Osteoblast (primary cell): ENCODE measurements at places on chromosomes 13 and 19.
A peak's percentile ranks its signal among the peaks of the same experiment; 100 is the strongest.

- no peak for DNase-seq
- peaks cover 22% of the 10 kb centered on the region for H3K27me3 ChIP-seq
- H3K27ac ChIP-seq: no peak overlapping the region
- peaks cover 3% of the 10 kb centered on the region for H3K4me1 ChIP-seq
These were observed 5.9 kb upstream of the SLC7A10 start for GRCh38 chr19:33231511-33231910.

DNA sequence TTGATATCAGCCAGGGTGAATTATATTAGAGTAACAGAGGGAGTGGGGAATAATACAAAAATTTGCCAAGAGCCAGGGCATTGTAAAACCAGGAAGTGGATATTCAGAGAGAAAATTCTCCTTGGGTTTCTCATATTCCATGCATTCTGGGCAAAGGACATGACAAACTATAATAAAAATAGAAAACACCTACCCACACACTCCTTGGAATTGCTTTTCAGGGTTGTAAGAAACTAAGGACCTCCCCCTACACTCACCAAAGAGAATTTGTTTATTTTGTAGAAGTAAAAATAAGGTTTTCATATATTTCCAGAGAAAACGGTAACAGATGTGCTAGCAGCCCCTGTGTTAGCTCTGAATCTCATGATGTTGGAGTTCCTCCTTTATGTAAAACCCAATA lies 649.6 kb downstream of the SLITRK1 start:
- DNase-seq: no peak
- no peak overlapping the region for H3K4me3 ChIP-seq
- no peaks in the 10 kb centered on the region for H3K27me3 ChIP-seq
- H3K36me3 ChIP-seq: no peaks in the 10 kb centered on the region

GRCh38 chr19:51542699-51543098 lies 11.2 kb upstream of the SIGLEC6 start:
- no peaks in the 10 kb centered on the region for H3K36me3 ChIP-seq
- H3K4me1 ChIP-seq: peaks cover 17% of the 10 kb centered on the region
- DNase-seq: no peak
- H3K27ac ChIP-seq: no peak overlapping the region

GRCh38 chr13:93559718-93560117 lies 333.1 kb downstream of the GPC6 start:
- peaks cover 4% of the 10 kb centered on the region for H3K4me1 ChIP-seq
- peak; percentile 73 for DNase-seq
- H3K27me3 ChIP-seq: no peaks in the 10 kb centered on the region
- H3K36me3 ChIP-seq: no peaks in the 10 kb centered on the region
- no peak overlapping the region for H3K27ac ChIP-seq

DNA sequence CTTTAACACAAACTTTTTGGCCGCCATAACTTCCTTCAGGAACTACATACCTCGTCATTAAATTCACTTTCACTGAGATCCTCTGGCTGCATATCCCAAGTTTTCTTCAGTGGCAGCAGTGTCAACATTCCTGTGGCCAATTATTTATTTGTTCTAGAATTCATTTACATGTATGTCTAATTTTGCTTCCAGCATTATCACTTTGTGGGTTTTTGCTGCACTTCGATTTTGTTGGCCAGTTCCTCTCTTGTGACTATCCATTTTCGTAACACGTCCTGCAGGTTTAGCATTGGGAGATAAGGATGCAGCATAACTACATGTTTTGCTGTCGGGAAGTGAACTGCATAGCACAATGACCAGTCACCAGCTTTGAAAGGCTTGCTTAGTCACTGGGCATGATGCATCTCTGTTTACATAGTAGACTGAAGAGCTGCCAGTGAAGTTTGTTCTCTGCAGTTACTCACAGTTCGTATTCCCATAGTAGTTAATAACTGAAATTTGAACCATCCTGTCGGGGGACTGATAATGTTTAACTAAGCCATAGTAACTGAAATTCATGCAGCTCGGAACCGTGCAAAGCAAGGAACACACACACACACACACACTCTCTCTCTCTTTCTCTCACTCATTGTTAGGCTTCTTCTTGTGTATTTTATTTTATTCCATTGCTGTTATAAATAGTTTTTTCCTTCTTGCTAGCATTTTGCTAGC lies 28.3 kb downstream of the ZNF507 start:
- peak overlapping the region; percentile 80 for H3K27ac ChIP-seq
- H3K4me3 ChIP-seq: peak overlapping the region; percentile 30
- H3K36me3 ChIP-seq: peaks cover 40% of the 10 kb centered on the region
- peak; percentile 65 for DNase-seq
- H3K27me3 ChIP-seq: no peaks in the 10 kb centered on the region
- H3K4me1 ChIP-seq: peaks cover 20% of the 10 kb centered on the region

- no peak overlapping the region for H3K4me3 ChIP-seq
- no peak for DNase-seq
- H3K36me3 ChIP-seq: no peaks in the 10 kb centered on the region
- no peaks in the 10 kb centered on the region for H3K27me3 ChIP-seq
- no peaks in the 10 kb centered on the region for H3K4me1 ChIP-seq
These were observed 34.0 kb upstream of the ZNF573 start for GRCh38 chr19:37813340-37813739.

GRCh38 chr13:105642511-105642958 lies 892.9 kb downstream of the EFNB2 start:
- no peak overlapping the region for H3K4me3 ChIP-seq
- no peaks in the 10 kb centered on the region for H3K27me3 ChIP-seq
- peak; percentile 35 for DNase-seq
- H3K36me3 ChIP-seq: no peaks in the 10 kb centered on the region
- no peaks in the 10 kb centered on the region for H3K4me1 ChIP-seq
- H3K27ac ChIP-seq: no peak overlapping the region

- H3K4me1 ChIP-seq: peaks cover 12% of the 10 kb centered on the region
- no peak overlapping the region for H3K4me3 ChIP-seq
- peaks cover 39% of the 10 kb centered on the region for H3K36me3 ChIP-seq
- no peaks in the 10 kb centered on the region for H3K27me3 ChIP-seq
These were observed 48.3 kb downstream of the SLC7A1 start for GRCh38 chr13:29547153-29547552.

GRCh38 chr19:9916719-9917118 lies 19.6 kb downstream of the OLFM2 start:
- DNase-seq: no peak
- H3K36me3 ChIP-seq: no peaks in the 10 kb centered on the region
- H3K4me3 ChIP-seq: no peak overlapping the region
- no peak overlapping the region for H3K27ac ChIP-seq
- peaks cover 19% of the 10 kb centered on the region for H3K27me3 ChIP-seq

GRCh38 chr19:15303105-15303780 lies 29.1 kb downstream of the BRD4 start:
- no peaks in the 10 kb centered on the region for H3K36me3 ChIP-seq
- H3K4me1 ChIP-seq: peaks cover 52% of the 10 kb centered on the region
- no peaks in the 10 kb centered on the region for H3K27me3 ChIP-seq
- DNase-seq: peak; percentile 54
- H3K4me3 ChIP-seq: no peak overlapping the region

DNA sequence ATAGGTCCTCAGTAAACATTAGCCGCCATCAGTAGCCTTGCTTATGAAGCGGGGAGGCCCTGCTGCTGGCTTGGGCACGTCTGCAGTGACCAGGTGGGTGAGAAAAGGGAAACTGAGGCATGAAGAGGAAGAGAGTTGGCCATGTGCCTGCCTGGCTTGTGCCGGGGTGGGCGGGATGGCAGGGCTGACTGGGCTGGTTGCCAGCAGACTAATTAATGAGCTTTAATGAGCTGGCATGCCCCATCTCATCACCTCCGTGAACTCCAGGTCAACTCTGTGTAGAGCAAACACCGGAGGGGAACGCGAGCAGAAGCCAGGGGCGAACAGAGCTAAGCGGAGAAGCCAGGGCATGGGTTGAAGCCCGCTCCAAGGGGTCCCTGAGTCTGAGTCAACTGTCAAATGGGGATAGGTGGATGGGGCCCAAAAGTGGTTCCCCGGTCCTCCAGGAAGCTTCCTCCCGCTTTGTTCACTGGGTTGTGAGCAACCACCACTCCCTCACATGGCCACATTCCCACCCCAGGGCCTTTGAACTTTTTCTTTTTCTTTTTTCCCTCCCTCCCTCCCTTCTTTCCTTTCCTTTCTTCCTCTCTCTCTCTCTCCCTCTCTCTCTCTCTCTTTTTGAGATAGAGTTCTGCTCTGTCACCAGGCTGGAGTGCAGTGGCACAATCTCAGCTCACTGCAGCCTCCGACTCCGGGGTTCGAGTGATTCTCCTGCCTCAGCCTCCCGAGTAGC lies 8.7 kb downstream of the NR2F6 start:
- H3K36me3 ChIP-seq: peaks cover 18% of the 10 kb centered on the region
- no peak overlapping the region for H3K27ac ChIP-seq
- peaks cover 7% of the 10 kb centered on the region for H3K4me1 ChIP-seq
- no peak overlapping the region for H3K4me3 ChIP-seq

GRCh38 chr13:44259045-44260027 lies 114.3 kb upstream of the SERP2 start:
- H3K27ac ChIP-seq: peak overlapping the region; percentile 60
- no peaks in the 10 kb centered on the region for H3K27me3 ChIP-seq
- no peaks in the 10 kb centered on the region for H3K36me3 ChIP-seq
- H3K4me1 ChIP-seq: peaks cover 23% of the 10 kb centered on the region
- peak; percentile 83 for DNase-seq
- no peak overlapping the region for H3K4me3 ChIP-seq

DNA sequence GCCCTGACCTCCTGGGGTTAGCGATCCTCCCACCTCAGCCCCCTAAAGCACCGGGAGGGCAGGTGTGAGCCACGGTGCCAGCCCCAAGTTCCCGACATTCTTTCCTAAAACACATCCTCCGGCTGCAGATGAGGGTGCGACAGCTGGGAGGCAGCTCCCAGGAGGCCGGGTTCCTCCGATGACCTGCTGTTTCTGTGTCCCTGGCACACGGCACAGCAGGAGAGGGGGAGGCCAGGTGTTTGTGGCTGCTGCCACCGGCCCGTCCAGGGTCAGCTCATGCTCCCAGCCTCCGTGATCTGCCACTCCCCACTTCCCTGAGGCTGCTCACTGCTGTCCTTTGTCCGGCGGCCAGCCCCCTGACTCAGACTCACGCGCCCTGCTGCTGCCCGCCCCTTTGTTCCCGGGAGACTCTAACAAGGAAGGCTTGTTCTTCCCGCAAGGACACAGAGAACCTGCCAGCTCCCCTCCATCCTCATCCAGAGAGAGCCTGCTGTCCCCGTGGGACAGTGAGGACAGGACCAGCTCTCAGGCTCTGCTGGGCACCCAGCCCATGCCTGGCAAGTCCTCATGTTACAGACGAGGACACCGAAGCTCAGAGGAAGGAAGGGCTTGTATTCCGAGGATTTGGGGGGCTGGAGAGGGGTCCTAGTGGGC lies 10.6 kb upstream of the MADCAM1 start:
- peaks cover 2% of the 10 kb centered on the region for H3K27me3 ChIP-seq
- peak; percentile 97 for DNase-seq
- no peak overlapping the region for H3K27ac ChIP-seq
- H3K4me3 ChIP-seq: peak overlapping the region; percentile 39
- H3K4me1 ChIP-seq: peaks cover 14% of the 10 kb centered on the region
- no peaks in the 10 kb centered on the region for H3K36me3 ChIP-seq

- DNase-seq: no peak
- H3K36me3 ChIP-seq: no peaks in the 10 kb centered on the region
- no peak overlapping the region for H3K4me3 ChIP-seq
- H3K27me3 ChIP-seq: no peaks in the 10 kb centered on the region
These were observed 14.3 kb downstream of the ACTL9 start for GRCh38 chr19:8684001-8684902.

DNA sequence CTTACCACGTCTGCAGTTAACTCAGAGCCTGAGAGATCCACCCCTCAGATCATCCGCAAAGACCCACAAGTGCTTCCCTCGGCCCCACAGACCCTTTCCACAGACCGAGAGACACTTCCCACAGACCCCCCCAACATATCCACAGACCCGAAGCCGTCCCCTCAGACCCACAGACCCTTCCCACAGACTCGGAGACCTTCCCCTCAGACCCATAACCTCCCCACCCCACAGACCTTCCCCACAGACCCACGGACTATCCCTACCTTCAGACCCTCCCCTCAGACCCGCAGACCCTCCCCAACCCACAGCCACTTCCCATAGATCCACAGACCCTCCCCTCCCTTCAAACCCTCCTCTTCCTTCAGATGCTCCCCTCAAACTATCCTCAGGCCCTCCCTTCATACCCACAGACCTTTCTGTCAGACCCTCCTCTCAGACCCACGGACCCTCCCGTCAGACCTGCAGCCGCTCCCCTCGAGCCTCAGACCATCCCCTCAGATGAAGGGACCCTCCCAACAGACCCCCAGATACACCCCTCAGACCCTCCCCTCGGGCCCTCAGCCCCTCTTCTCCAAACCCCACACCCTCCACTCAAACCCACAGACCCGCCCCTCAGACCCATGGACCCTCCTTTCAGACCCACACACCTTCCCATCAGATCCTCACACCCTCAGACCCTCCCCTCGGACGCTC lies 20.1 kb upstream of the TFDP1 start:
- H3K36me3 ChIP-seq: no peaks in the 10 kb centered on the region
- peak; percentile 70 for DNase-seq
- H3K4me1 ChIP-seq: no peaks in the 10 kb centered on the region
- no peak overlapping the region for H3K27ac ChIP-seq
- H3K4me3 ChIP-seq: no peak overlapping the region
- H3K27me3 ChIP-seq: peaks cover 12% of the 10 kb centered on the region

- no peak overlapping the region for H3K27ac ChIP-seq
- H3K4me1 ChIP-seq: no peaks in the 10 kb centered on the region
- peak; percentile 13 for DNase-seq
- no peaks in the 10 kb centered on the region for H3K27me3 ChIP-seq
These were observed 1479.2 kb downstream of the SLITRK5 start for GRCh38 chr13:89150362-89150761.

DNA sequence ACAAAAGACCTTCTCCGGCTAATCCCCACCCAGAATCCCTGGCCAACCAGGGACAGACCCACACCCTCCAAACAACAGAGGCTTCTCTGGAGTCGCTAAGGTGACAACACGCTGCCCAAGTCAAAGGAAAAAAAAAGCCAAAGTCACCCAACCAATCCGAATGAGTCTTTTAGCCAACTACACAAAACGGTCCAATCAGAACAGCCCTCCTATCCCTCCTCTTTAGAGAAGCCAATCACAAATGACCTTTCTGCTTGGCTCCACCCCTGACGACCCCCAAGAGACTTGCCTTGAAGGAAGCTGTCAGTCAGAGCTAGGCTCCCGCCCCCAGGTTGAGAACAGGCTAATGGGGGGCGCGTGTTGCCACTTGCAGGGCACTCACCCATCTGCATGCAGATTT lies 6.6 kb upstream of the FBXW9 start:
- peaks cover 86% of the 10 kb centered on the region for H3K36me3 ChIP-seq
- peak; percentile 95 for DNase-seq
- no peaks in the 10 kb centered on the region for H3K27me3 ChIP-seq
- H3K4me3 ChIP-seq: no peak overlapping the region
- H3K4me1 ChIP-seq: no peaks in the 10 kb centered on the region

GRCh38 chr19:16293118-16294091 lies 31.2 kb upstream of the KLF2 start:
- H3K27ac ChIP-seq: peak overlapping the region; percentile 99
- peak; percentile 97 for DNase-seq
- H3K4me1 ChIP-seq: peaks cover 15% of the 10 kb centered on the region
- peak overlapping the region; percentile 69 for H3K4me3 ChIP-seq
- no peaks in the 10 kb centered on the region for H3K36me3 ChIP-seq

GRCh38 chr19:15452111-15453047 lies 2.6 kb upstream of the WIZ start:
- peaks cover 23% of the 10 kb centered on the region for H3K27me3 ChIP-seq
- DNase-seq: peak; percentile 100
- no peaks in the 10 kb centered on the region for H3K36me3 ChIP-seq
- peak overlapping the region; percentile 77 for H3K4me3 ChIP-seq
- H3K4me1 ChIP-seq: peaks cover 11% of the 10 kb centered on the region
